ENCODE measurements at places on chromosomes 12 and 14.
A peak's percentile ranks its signal among the peaks of the same experiment; 100 is the strongest.

DNA sequence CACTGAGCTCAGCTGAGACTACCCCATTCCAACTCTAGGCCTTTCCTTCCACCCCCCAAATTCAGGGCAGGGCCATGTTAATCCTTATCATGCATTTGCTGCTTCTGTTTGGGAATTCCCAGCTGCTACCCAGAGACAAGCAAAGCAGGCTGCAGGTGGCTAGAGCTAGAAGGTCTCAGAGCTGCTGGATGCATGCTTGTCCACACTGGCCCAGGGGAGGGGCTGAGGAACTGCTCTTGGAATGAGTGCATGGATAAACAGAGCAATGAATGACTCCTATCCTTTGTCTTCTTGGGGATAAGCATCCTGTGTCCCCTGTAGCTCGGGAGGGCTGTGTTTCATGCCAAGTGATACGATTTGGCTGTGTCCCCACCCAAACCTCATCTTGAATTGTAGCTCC is 136.8 kb upstream of the NOS1 start:
- no peak for DNase-seq

DNA sequence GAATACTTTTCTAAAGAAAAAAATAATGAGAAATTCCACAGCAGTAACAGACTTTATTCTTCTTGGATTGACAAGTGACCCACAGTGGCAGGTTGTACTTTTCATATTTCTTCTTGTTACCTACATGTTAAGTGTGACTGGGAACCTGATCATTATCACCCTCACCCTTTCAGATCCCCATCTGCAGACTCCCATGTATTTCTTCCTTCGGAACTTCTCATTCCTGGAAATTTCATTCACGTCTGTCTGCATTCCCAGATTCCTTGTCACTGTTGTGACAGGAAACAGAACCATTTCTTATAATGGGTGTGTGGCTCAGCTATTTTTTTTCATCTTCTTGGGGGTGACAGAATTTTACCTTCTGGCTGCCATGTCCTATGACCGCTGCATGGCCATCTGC is 2.3 kb downstream of the OR6C75 start:
- no peak for DNase-seq

- DNase-seq: peak; percentile 24
These were observed 728 bp upstream of the STON2 start for GRCh38 chr14:81400852-81401251.

DNA sequence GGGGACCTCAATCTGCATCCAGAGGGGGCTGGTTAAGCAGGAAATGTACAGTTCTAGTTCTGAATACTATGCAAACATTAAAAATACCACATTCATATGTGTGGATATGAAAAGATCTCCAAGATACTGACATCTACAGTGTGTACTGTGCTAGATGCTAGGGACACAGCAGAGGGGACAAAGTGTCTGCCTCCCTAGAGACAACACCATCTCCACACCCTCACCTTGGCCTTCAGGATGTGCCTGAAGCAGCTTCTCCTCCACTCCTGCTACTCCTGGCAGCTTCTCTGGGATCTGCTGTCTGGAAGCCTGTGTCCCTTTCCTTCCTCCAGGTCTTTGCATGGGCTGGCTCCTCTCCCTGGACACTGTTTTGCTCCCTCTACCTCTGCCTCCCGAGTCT is 10.7 kb upstream of the SRSF9 start:
- no peak for DNase-seq

DNA sequence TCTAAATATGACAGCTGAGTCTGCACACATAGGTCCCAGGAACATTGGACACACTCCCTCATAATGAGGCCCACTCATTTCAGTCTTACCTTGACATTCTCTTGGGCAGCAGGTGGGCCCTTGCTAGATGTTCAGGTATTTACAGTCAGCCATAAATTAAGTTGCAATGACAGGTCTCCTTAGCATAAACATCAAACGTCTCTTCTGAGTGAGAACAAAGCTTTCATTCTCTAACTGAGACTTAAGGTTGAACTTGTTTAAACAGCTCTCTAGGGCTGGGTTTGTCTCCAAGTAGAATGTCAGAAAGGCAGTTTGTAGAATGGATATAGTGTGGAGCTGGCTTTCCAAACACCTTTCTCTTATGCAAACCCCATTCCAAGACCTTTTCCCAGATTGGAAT is 10.3 kb downstream of the ACVR1B start:
- DNase-seq: no peak

GRCh38 chr14:97027256-97027999 is 230.2 kb downstream of the VRK1 start:
- no peak for DNase-seq

DNA sequence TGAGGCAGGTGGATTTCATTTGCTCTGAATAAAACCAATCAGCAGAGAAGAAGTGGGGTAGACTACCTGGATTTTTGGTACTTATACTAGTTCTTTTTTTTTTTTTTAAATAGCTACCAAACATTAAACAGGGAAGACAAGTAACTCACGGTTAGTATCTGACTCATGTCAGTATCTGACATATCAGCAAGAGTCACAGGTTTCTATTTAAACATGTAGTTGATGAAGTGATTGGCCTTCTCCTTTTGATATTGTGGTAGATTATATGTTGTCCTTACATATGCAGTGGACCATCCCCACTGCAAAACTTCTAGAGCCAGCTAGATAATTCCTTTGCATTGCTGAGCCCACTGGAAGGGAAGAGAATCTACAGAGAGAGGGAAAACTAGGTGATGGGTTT is 208.0 kb downstream of the ANO6 start:
- DNase-seq: no peak

- no peak for DNase-seq
These were observed 175.7 kb upstream of the VASH1 start for GRCh38 chr14:76585616-76586015.

GRCh38 chr14:32588448-32589320 is 259.6 kb downstream of the AKAP6 start:
- DNase-seq: no peak

GRCh38 chr12:90024262-90024661 is 315.6 kb upstream of the ATP2B1 start:
- DNase-seq: no peak

DNA sequence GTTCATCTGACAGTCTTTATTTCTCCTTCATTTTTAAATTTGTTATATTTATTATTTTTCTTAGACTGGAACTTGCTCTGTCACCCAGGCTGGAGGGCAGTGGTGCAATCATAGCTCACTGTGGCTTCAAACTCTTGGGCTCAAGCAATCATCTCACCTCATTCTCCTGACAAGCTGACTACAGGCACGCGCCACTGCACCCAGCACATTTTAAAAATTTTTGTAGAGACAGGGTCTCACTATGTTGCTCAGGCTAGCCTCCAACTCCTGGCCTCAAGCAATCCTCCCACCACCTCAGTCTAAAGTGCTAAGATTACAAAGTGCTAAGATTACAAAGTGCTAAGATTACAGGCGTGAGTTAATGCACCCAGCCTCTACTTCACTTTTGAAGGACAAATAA is 96.6 kb downstream of the RALGAPA1 start:
- DNase-seq: no peak

- no peak for DNase-seq
These were observed 256.5 kb downstream of the EMP1 start for GRCh38 chr12:13452955-13453570.

DNA sequence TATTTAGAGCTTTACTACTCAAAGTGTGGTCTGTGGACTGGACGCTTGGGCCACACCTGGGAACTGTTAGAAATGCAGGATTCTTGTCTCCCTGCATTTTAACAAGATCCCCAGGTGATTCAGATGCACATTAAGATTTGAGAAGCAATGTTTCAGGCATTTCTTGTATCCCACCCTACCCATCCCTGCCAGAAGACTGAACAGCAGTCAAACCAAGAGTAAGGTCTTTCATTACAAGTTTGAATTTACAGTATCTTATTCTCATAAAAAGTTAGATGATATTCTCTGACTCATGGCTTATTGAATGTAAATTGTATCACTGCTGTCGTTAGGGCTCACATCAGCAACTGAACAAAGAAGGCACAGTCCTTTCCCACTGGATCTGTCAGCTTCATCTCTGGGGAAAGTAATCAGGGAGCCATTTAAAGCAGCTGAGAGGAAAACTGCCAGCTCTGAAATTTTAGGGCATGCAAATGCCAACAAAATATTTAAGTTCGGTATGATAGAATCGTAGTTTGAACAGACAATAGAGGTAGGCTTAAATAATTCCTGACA is 141.1 kb downstream of the AKAP6 start:
- DNase-seq: no peak

GRCh38 chr12:48786591-48787544 is 2.0 kb downstream of the ADCY6 start:
- DNase-seq: no peak

DNA sequence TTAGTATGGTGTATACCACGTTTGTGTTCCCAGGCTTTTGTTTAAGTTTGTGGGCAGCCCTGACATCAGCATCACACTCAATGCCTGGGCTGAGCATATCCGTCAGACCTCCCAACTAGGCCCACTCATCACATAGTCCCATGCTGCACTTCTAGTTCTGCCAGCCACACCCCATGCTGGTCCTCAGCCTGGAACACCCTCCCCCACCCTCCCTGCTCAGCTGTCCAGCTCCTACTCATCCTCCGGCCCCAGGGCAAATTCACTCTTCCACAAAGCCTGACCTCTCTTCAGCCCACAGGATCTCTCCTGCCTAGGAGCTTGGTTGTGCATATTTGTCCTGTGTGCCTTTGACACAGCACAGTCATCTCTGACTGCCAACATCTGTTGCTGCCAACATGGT is 3.9 kb upstream of the ENDOU start:
- DNase-seq: no peak

DNA sequence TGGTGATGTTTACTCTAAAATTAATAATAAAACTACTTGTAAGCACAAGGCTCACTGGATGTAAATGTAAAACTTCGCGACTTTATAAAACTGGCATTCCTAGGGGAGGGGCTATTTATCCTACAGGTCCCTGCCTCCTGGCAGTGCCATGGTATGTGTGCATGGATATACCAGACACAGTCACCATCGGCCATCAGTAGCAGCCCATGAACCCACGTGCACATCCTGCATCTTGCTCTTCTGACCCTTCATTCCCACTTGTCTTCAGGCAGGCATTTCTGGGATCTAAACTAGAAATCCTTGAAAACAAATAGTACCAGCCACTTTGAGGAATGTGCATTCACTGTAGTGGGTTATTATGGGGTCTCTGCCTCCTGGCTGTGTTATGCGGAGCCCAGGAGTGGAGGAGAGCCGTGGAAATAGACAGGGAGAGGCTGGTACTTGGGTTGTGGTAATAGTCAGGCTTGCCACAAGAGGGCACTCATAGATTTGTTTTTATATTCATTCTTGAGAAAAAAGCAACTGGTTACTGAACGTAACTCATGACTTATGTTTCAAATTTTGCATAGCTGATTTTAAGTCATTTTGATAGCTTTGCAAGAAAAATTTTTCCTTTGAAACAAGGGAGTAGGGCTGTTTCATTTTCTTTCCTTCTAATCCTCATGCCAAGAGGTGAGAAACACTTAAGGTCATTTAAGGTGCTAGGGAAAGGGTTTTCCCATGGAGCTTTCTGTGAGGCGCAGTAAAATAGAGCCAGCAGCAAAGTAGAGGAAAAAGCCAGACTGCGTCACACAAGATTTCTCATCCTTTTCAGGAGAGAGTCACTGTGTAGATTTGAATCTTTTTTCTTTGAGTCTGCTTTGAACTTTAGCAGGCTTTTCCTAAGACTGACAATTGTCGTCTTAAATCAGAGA is 17.4 kb upstream of the GALNT16 start:
- peak; percentile 48 for DNase-seq

GRCh38 chr12:52235001-52235764 is 2.1 kb downstream of the KRT7 start:
- no peak for DNase-seq

GRCh38 chr14:20008156-20008555 is 6.2 kb downstream of the OR4Q2 start:
- no peak for DNase-seq

GRCh38 chr14:73457924-73458182 is 493 bp downstream of the NUMB start:
- no peak for DNase-seq

DNA sequence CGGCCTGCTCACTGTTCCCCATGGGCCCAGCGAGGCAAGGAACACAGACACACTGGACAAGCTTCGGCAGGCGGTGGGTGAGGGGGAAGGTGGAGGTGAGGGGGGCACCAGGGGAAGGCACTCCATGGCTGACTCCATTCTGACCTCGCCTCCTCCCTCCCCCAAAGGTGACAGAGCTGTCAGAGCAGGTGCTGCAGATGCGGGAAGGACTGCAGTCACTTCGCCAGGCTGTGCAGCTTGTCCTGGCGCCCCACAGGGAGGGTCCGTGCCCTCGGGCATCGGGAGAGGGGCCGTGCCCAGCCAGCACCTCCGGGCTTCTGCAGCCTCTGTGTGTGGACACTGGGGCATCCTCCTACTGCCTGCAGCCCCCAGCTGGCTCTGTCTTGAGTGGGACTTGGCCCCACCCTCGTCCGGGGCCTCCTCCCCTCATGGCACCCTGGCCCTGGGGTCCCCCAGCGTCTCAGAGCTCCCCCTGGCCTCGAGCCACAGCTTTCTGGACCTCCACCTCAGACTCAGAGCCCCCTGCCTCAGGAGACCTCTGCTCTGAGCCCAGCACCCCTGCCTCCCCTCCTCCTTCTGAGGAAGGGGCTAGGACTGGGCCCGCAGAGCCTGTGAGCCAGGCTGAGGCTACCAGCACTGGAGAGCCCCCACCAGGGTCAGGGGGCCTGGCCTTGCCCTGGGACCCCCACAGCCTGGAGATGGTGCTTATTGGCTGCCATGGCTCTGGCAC is 10.6 kb downstream of the MCRS1 start:
- DNase-seq: no peak

DNA sequence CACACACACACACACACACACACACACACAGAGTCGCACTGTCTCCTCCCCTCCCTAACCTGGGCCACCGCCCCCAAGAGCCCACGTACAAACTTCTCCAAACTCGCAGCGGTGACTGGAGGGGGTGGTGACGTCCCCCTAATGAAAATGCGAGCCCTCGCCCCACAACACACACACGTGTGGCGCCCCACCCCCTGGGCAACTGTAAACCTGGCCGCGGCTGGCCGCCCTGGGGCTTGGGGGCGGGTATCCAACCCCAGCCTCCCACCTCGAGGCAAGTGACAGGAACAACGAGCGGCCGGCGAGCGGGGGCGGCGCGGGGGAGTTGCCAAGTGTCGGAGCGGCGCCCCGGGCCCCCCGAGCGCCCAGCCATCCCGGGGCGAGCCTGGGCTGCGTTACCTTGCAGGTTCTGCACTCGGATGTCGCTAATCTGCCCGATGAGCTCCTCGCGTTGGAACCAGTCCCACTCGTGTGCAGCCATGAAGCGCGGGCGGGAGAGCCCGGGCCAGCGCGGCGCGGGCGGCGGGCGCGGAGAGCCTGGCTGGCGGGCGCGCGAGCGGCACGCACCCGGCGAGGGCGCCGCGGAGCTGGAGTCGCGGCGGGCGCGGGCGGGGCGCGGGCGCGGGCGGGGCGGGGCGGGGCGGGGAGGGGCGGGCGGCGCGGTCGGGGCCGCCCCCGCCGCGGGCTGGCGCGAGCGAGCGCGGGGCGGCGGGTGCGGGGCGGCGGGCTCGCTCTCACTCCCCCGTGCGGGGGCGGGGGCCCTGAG is at the start of gene CLMN:
Gene CLMN, minus strand, starts transcription at position 597 of the 766 bp plus-strand sequence. Its CDS starts 116 bp downstream, at position 481.
- DNase-seq: no peak

- DNase-seq: no peak
These were observed 164.9 kb downstream of the ETV6 start for GRCh38 chr12:11814374-11814773.

Measured in NCI-H446 treated with DMSO at 0.1 percent for 48 hours (cell line).